ENCODE measurements at places on chromosomes 12 and 14. TPM values are rescaled to one million over a fixed set of nuclear protein-coding genes. Genes with fewer than 3 reads are reported as not detected.

Gene FERMT2
- total RNA-seq = 0.07 TPM

Gene IL26
- not detected for total RNA-seq

Gene ARPC3
- 483 TPM for total RNA-seq

Gene CCDC196
- total RNA-seq = not detected

GRCh38 chr12:73277971-73278370 is 1005.8 kb downstream of the TRHDE start:
- no peaks in the 10 kb centered on the region for H3K27me3 ChIP-seq
- no peaks in the 10 kb centered on the region for H3K36me3 ChIP-seq
- H3K27ac ChIP-seq = no peak overlapping the region
- no peaks in the 10 kb centered on the region for H3K4me1 ChIP-seq
- no peak overlapping the region for H3K4me3 ChIP-seq

DNA sequence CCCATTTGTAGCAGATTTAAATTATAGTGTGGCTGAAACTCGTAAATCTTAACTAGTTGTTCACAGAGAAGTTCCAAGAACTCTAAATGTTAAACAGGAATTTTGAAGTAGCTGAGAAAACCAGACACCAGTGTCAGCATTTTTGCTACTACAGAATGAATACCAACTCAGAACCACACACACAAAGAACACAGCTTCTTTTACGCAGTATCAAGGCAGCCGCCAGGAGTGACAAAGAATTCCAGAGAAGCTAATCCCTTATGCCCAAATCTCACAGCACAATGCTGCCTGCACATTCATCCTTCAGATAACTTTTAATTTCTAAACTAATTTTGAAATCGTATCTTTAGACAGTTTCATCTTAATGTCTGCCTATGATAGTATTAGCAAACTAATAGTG is 37.4 kb downstream of the SLC6A15 start:
- DNase-seq = no peak
- H3K36me3 ChIP-seq = no peaks in the 10 kb centered on the region
- no peak overlapping the region for H3K4me3 ChIP-seq
- H3K27ac ChIP-seq = no peak overlapping the region

- H3K4me3 ChIP-seq = no peak overlapping the region
- H3K4me1 ChIP-seq = no peaks in the 10 kb centered on the region
- no peaks in the 10 kb centered on the region for H3K27me3 ChIP-seq
Observed at GRCh38 chr14:68541178-68541896, 251.5 kb downstream of the ZFP36L1 start.

- peak; percentile 79 for DNase-seq
- H3K4me3 ChIP-seq = no peak overlapping the region
- H3K27ac ChIP-seq = no peak overlapping the region
Observed at GRCh38 chr14:44505588-44505987, 1.5 kb downstream of the FSCB start.

DNA sequence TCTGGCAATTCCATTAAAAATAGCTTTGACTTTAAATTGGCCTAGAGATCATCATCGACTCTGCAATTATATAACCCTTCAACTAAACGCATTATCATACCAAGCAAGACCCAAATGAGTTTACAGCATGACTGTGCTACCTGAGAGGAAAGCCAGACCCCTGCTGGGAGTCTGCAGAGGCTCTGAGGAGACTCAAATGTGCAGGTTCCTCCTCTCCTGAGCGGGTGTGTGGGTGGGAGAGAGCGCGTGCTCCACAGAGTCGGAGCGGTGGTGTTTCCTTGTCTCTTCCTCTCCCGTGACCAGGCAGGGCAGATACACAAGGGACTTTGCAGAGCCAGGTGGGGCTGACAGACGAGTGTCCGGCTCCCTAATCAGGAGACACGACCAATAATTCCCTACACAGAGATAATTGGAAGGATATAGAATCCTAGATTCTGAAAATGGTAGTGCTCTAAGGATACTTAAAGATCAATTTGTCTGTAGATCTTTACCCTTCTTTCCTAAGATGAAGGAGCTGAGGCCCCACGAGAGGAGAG is 74.1 kb downstream of the SLC8A3 start:
- H3K4me3 ChIP-seq = no peak overlapping the region
- H3K27ac ChIP-seq = no peak overlapping the region
- DNase-seq = no peak

GRCh38 chr12:124956571-124956970 is 32.4 kb downstream of the DHX37 start:
- H3K36me3 ChIP-seq = peaks cover 10% of the 10 kb centered on the region
- DNase-seq = no peak
- no peak overlapping the region for H3K27ac ChIP-seq
- no peaks in the 10 kb centered on the region for H3K4me1 ChIP-seq

DNA sequence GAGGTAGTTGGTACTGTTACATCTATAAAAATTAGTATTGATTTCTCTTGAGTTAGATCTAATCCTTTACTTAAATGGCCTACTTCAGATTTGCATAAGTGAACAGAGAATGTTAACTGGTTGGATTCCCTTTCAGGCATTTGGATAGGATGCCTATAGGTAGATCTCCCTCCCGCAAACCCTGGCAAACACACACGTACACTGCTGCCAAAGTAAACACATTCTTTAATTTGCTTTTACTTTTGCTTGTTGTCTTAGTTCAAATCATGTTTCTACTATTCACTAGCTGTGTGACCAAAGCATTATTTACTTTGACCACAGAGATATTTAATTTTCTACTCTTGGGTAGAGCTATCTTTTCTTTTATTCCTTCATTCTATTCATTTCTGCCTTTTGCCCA is 936.1 kb upstream of the FBXO33 start:
- H3K27ac ChIP-seq = no peak overlapping the region
- DNase-seq = no peak
- H3K27me3 ChIP-seq = no peaks in the 10 kb centered on the region

DNA sequence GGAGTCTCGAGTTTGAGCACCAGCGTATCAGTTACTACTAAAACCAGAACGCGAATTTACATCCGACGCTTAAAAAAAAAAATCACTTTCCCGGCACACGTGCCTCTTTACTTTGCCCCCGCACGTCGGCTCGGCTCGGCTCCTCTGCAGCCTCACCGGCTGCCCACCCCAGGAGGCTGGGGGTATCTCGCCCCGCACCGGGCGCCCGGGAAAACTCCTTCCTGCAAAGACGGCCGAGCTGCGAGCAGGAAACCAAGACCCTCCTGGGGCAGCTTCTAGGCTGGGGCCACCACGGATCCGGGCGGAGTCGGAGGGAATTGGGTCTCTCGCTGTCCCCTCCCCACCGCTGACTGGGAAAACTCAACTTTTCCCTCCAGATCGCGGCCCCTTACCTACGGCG is 610 bp downstream of the VSIG10 start:
- H3K4me1 ChIP-seq = peaks cover 28% of the 10 kb centered on the region
- peak overlapping the region; percentile 85 for H3K4me3 ChIP-seq
- no peak overlapping the region for H3K27ac ChIP-seq
- H3K27me3 ChIP-seq = no peaks in the 10 kb centered on the region

GRCh38 chr14:53124786-53125185 is 28.3 kb downstream of the DDHD1 start:
- no peak overlapping the region for H3K4me3 ChIP-seq
- DNase-seq = no peak
- no peaks in the 10 kb centered on the region for H3K27me3 ChIP-seq
- no peak overlapping the region for H3K27ac ChIP-seq
- peaks cover 44% of the 10 kb centered on the region for H3K4me1 ChIP-seq
- peaks cover 4% of the 10 kb centered on the region for H3K36me3 ChIP-seq

DNA sequence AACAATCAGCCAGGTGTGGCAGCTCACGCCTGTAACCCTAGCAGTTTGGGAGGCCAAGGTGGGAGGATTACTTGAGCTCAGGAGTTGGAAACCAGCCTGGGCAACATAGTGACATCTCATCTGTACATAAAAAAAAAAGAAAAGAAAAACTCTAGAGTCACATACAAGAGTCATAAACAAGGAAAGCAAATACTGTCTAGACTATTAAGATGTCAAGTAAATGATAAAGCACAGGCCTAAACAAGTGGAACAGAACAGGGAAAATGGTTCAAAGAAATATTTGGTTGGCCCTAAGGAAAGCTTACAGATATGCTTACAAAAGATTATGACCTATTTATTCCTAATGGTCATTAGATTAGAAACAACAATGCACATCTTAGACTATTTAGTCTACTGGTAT is 12.3 kb downstream of the CDK17 start:
- peak overlapping the region; percentile 7 for H3K27ac ChIP-seq
- H3K36me3 ChIP-seq = no peaks in the 10 kb centered on the region
- H3K4me1 ChIP-seq = peaks cover 31% of the 10 kb centered on the region

GRCh38 chr14:20742132-20742531 is 3.6 kb upstream of the EDDM3A start:
- no peaks in the 10 kb centered on the region for H3K36me3 ChIP-seq
- no peak for DNase-seq
- peaks cover 2% of the 10 kb centered on the region for H3K27me3 ChIP-seq
- no peaks in the 10 kb centered on the region for H3K4me1 ChIP-seq
- H3K27ac ChIP-seq = no peak overlapping the region
- H3K4me3 ChIP-seq = no peak overlapping the region
